ENCODE measurements at places on chromosomes 2 and 18.
A peak's percentile ranks its signal among the peaks of the same experiment; 100 is the strongest.

DNA sequence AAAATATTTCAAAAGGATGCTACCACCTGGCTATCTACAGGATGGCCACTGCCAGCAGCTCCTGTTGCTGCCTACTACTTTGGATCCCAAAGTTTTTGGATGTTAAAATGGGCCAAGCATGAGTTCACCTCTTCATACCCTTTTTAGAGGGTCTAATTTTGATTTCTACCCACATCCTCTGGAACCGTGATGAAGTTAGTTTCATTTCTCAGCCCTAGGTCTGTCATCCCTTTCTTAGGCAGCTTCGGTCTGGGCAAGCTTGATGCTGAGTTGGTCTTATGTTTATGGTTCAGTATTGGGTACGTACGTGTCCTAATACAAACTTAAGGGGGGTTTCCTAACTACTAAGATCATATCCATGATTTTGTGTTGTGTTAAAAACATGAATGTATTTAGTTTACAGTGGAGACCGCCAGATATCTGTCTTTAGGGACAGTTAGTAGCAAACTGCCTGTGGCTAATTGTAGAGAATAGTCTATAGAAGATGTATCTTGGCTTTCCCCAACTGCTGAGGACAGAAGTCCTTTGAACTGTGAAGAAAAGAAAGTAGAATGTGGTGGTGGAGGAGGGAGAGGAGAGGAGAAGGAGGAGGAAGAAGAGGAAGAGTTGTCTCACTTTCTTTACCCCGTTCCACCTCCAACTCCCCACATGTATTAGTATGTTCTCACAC is 184.9 kb downstream of the UBE2E3 start:
- no peak for DNase-seq

- peak; percentile 98 for DNase-seq
These were observed 101.7 kb upstream of the PGAP1 start for GRCh38 chr2:197028230-197028629.

- no peak for DNase-seq
These were observed 119.6 kb downstream of the ZFP36L2 start for GRCh38 chr2:43106559-43107527.

- DNase-seq, result peak; percentile 64
These were observed 228.0 kb downstream of the PIK3C3 start for GRCh38 chr18:42182728-42183700.

- peak; percentile 99 for DNase-seq
These were observed 200.5 kb downstream of the ACKR3 start for GRCh38 chr2:236769981-236770671.

GRCh38 chr2:202187570-202187969 is 50.8 kb downstream of the SUMO1 start:
- DNase-seq, result no peak

DNA sequence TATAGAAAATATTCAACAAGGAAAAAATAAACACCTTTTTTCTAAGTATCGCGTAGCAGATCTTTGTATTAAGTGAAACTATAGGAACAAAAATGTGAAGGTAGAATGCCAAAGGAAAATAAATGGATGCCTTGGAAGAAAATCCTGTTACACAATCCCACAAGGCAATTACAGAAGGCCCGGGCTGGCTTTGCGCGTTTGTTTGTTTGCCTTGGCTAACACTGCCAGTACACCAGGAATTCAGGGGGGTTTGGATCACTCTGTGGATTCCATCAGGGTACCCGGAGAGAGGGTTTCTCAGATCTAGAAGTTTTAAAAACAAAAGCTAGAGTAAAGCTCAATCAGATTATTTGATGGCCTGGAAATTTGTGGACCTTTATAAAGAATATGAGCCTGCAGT is 478.3 kb downstream of the FBXO15 start:
- DNase-seq, result no peak

DNA sequence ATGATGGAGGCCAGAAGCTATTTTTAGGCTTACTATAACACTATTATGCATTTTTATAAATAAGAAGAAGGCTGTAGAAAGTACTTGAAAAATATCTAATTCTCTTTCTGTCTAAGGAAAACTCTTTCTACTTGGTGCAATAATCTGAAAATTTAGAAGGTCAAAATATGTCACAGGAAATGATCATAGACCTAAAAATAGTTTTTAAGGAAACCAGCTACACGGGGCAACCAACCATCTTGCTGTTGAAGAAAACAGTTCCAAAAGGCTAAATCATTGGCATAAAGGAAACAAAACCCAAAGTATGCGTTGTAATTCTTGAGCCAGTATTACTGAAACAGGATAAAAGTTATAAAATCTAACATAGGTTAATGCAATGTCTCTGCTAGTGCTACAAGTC is 40.2 kb downstream of the SOCS6 start:
- no peak for DNase-seq

GRCh38 chr2:51620796-51621195 is 588.9 kb upstream of the NRXN1 start:
- DNase-seq, result peak; percentile 44

DNA sequence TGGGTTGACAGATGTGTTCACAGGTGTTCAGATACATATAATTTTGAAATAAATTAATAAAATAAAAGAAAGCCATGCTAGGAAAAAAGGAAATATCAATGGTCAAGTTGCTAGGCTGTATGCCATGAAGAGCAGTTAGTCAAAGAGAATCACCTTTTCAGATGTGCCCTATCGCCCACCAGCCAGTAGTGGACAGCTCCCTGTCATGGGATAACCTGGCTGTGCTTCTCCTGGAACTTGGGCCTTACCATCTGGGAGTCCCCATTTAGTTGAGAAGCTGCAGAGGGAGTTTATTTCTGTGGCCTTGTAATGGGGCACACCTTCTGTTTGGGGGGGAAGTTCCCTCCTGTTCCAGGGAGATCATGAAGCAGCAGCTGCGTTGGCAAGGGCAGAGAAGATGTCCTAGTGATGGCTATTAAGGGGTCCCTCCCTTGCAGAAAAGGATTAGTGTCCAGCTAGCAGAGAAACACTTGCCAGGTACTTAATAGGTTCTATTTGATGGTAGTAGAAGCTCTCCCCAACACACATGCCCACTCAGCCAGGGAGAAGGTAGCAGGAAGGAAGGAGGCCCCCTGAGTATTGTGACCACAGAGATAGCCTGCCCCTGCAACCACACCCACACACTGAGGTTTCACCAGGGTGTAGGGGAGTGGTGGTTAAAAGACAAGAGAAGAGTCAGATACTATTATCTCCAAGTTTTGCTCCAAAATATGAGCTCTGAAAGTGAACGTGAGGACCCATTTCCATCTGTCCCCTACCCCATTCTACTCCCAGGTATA is 117.7 kb downstream of the B3GNT2 start:
- DNase-seq, result no peak

DNA sequence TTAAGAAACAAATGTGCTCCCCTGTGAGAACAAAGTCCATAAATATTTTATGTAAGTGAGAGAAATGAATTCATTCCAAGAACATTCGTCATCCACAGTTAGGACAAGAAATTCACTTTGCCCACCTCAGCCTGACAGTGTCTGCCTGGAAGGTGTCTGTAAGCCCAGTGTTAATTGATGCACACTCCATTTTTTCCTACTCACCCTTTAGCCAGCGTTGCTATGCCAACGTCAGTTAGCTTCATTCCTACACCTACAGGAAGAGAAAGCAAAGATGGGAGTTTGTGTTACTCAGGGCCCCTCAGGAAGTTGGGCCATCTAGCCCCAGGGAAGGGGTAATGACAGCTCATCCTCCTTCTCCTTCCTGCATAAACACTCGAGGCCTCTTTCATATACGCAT is 131.0 kb downstream of the ALPK2 start:
- DNase-seq, result peak; percentile 67

DNA sequence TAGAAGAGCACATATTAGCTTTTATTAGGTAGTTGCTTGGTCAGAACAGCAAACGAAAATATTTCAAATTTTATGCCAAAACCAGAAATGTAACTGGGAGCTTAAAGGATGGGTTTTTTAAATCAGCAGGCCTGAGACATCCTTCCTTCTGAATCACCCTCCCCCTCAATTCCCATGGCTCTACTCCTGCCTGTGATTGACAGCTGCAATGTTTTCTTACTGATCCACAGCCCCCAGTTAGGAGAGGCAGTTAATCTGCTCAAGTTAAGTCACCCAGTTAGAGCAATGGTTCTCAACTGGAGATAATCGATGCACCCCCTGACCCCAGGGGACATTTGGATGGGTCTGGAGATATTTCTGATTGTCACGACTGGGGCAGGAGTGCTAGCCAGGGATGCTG is 24.9 kb downstream of the KCTD18 start:
- DNase-seq, result no peak

DNA sequence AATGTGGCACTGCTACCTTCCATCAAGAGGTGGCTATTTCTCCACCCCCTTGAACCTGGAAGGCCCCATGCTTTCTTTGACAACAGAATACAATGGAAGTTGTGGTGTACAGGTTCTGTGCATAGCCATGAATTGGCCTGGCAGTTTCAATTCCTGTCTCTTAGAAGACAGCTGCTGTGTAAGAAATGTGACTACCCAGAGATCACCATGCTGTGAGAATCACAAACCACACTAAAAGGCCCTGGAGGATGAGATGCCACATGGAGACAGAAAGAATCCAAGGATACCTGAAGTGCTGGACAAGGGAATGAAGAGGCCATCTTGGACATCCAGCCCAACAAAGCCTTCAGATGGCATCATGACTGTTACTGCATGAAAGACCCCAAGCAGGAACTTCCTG is 47.7 kb upstream of the EHBP1 start:
- DNase-seq, result no peak

- peak; percentile 20 for DNase-seq
These were observed 995 bp downstream of the TMEM127 start for GRCh38 chr2:96264656-96265348.

GRCh38 chr2:52904355-52904891 is 863.2 kb upstream of the CHAC2 start:
- DNase-seq, result no peak

DNA sequence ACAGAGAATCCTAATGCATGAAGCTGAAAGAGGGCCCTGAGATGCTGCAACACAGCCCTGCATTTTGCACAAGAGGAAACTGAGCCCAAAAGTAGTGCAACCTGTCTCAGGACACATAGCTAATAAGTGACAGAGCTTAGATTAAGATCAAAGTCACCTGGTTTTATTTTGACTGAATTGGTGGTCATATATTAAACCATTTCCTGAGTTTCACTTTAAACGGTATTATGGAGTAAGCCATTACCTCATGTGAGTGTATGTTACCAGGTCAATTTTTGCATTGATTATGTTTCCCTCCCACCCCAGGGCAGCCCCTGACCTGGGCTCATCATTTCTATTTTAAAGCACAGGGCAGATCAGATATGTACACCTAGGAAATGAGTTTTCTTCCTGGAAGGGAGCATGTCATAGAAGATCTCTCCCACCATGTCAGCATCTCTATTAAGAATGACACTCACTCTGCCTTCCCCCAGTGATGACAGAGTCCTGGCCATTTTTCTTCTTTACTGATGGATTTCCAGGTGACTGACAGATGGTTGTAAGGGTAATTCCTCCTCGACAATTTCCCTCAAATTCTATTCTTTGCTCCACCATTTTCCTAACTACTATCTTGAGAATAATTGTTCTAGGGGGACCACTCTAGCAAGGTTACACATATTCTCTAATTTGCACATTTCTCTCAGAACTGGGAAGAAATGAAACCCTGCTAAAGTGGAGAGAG is 441.3 kb upstream of the SLC14A2 start:
- no peak for DNase-seq

DNA sequence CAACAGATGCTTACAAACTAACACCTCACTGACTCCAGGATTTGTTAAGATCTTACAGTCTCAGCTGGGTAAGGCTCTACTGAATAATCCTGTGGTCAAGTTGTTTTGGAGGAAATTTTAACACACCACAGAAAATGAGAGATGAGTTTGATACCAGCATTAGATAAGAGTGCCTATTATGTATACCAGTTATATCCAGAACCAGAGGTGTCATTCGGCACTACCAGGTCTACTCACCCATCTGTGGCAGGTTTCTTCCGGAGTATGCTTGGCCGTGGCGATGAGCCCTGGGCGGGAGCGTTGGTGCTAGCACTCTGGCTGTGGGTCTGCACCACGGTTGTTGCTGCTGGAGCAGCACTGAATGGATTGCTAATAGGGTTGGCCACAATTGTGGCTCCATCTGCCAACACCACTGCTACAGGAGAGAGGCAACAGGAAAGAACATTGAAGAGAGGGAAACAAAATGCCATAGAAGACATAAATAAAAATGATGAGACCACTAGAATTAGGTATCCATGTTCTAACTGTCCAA is 41.2 kb downstream of the SAP130 start:
- DNase-seq, result no peak

DNA sequence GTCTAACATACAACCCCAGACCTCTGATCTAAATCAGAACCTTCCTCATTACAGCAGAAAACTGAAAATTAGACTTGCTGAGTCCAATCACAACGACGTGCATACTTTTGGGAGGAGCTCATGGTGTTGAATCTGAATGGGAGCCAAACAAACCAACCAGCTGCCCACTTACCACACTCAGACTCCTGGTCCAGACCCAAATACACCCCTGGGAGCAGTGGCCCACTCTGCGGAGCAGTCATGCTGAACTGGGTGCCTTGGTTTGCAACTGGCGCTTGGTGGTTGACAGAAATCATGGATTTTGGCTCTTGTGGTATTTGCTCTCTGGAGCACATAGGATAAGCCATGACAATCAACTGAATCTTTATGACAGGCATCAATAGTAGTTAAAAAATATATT is 253.6 kb upstream of the TNP1 start:
- no peak for DNase-seq

DNA sequence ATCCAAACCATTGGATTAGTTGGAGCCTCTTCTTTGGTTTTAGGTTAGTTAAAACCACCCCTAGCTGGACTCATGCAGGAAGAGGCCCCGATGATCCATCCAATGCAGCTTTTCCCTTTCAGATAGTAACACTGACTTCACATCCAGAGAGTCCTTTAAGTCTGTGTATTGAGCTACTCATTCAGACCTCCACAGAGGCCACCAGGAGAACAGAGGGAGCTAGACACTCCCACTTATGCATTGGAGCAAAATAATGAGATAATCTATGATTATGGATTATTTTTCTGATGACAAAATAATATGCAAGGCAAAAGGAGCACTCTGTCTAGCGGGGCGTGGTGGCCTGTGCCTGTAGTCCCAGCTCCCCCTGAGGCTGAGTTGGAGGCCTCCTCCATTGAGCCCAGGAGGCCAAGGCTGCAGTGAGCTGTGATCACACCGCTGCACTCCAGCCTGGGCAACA is 1.6 kb upstream of the ROCK2 start:
- DNase-seq, result no peak

GRCh38 chr2:74704216-74704615 is 50.2 kb downstream of the SEMA4F start:
- DNase-seq, result no peak

DNA sequence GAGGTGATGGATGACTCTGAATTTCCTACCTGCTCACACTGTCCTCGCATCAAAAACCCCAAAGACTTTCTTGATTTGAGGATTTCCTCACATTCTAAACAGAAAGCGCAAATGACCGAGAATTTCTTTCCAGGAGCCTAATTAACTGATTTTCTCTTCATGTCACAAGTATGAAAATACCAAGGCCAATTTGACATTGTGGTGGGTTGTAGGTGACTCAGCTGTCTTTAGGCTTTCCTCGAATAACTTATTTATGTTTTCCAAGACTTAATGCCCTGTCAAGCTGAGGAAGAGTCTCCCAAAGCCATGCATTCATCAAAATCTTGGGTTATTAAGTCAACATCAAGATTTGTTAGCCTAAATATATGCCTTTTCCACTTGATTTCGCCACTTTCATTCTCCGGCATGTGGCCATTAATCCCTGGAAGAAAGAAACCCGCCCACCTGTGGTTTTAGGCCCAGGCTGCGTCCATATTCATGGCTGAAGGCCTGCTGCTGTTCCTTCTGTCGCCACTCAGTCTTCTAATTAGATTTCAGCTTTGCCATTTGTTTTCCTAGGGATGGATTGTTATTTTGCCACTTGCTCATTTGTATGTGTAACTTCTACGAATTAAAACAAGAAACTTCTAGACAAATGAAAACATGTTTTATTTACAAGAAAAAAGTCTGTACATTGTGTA is 84.9 kb downstream of the ST6GAL2 start:
- DNase-seq, result no peak
